Ovary (tissue), 10 donors: ENCODE measurements at places on chromosomes 3 and 15. TPM values are rescaled to one million over a fixed set of nuclear protein-coding genes. Genes with fewer than 3 reads are reported as not detected.
A peak's percentile ranks its signal among the peaks of the same experiment; 100 is the strongest.

DNA sequence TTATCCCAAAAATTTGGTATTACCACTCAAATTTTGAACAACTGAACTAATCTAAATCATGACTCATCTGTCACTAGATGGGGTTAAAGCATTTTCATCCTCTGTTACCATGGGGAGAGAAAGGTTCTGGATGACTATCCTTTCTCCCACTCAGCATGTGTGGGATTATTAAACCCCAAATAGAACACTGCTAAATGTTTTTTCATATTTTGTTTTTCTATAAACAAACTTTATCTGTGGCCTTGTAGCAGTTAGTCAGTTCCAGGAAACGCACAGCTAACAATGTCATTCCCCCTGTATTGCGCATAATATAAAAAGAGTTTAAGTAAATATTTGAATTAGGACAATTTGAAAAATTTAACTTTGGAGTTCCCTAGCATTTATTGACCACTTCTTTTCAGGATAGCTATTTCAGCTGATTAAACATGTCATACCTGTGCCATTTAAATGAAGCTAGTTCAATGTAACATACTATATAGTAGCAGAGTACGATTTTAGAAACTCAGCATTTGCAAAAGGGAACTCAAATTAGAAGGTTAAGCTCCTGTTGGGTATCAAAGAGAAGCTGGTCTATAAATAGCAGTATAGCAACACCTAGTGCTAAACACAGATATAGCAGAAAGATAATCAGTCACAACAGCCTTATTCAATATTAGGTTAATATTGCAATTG lies 9.2 kb upstream of the TMEM212 start:
- no peaks in the 10 kb centered on the region for H3K36me3 ChIP-seq
- no peak for DNase-seq
- H3K27ac ChIP-seq = peak overlapping the region; percentile 6
- no peaks in the 10 kb centered on the region for H3K27me3 ChIP-seq
- H3K4me3 ChIP-seq = no peak overlapping the region

GRCh38 chr3:45355351-45355750 lies 33.0 kb upstream of the LARS2 start:
- H3K27me3 ChIP-seq = no peaks in the 10 kb centered on the region
- no peak overlapping the region for H3K27ac ChIP-seq
- no peak overlapping the region for H3K4me3 ChIP-seq
- H3K36me3 ChIP-seq = no peaks in the 10 kb centered on the region

- no peaks in the 10 kb centered on the region for H3K4me1 ChIP-seq
- H3K27me3 ChIP-seq = no peaks in the 10 kb centered on the region
- no peaks in the 10 kb centered on the region for H3K36me3 ChIP-seq
- H3K27ac ChIP-seq = no peak overlapping the region
- H3K4me3 ChIP-seq = no peak overlapping the region
- DNase-seq = no peak
Measured at GRCh38 chr15:80052597-80053304, 6.7 kb upstream of the ZFAND6 start.

DNA sequence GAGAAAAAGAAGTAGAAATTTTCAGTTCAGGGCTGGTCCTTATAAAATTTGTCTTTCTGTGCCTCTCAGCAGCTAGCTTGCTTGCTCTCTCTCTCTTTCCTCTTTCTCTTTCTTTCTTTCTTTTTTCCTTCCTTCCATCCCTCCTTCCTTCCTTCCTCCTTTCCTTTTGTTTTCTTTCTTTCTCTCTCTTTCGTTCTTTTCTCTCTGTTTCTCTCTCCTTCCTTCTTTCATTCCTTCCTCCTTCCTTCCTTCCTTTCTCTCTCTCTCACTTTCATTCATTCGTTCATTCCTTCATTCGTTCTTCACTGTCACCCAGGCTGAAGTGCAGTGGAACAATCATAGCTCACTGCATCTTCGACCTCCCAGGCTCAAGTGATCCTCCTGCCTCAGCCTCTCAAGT lies 69.3 kb upstream of the CPOX start:
- H3K4me3 ChIP-seq = no peak overlapping the region
- no peaks in the 10 kb centered on the region for H3K4me1 ChIP-seq
- H3K36me3 ChIP-seq = no peaks in the 10 kb centered on the region
- H3K27me3 ChIP-seq = no peaks in the 10 kb centered on the region
- DNase-seq = no peak
- no peak overlapping the region for H3K27ac ChIP-seq

DNA sequence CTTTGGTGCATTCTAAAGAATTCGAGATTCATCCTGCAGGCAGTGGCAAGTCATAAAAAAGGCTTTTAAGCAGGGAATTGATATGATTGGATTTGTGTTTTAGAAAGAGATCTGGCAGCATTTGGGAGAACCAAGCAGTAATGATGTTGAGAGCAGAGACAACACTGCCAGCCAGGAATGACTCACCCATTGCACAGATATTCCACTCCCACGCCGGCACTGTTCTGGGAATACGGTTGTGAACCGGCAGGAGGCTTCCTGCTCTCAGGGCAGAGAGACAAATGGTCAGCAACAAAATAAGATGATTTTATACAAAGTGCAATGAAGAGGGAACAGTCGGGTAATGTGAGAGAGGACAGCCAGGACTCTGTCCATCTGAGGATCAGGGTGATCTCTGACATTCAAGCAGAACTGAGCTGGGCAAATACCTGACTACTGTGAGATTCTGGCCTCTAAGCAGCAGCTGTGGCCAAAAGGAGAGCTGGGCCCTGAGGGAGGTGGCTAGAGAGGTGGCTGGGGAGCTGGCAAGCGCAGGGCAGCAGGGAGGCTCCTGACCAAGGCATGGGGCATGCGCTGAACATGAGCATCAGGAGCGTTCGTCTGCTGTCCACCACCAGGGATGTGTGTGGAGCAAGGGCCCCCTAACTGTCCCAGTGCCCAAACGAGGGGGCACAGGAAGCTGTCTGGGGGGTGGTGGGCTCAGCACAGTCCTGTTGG lies 56.1 kb upstream of the PLXNA1 start:
- H3K4me1 ChIP-seq = peaks cover 7% of the 10 kb centered on the region
- DNase-seq = peak; percentile 80
- H3K27ac ChIP-seq = no peak overlapping the region
- H3K4me3 ChIP-seq = no peak overlapping the region

- H3K4me3 ChIP-seq = no peak overlapping the region
- H3K27ac ChIP-seq = peak overlapping the region; percentile 68
- H3K27me3 ChIP-seq = no peaks in the 10 kb centered on the region
- peaks cover 9% of the 10 kb centered on the region for H3K4me1 ChIP-seq
- no peak for DNase-seq
- H3K36me3 ChIP-seq = no peaks in the 10 kb centered on the region
Measured at GRCh38 chr3:124781476-124782376, 51.5 kb downstream of the UMPS start.

- H3K27ac ChIP-seq = peak overlapping the region; percentile 65
- no peak for DNase-seq
Measured at GRCh38 chr15:49901996-49902684, 216.9 kb downstream of the ATP8B4 start.

DNA sequence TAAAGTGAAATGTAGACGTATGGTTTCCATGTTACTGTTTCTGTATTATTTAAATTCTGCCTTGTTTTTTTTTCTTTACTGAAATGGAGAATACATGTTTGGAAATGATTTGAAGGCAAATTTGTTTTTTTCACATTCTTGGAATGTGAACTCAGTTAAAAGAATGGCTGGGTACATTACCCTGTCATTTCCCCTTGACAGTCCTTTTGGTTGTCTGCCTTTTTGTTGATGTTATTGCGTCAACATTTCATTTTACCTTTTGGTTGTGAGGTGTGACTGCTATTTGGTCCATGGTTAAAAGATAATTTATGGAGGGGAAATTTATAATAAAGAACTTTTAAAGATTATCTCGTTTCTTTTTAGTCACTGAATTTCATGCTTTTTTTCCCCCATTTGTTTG lies 3.2 kb upstream of the GPR171 start:
- no peak overlapping the region for H3K4me3 ChIP-seq
- no peaks in the 10 kb centered on the region for H3K27me3 ChIP-seq
- no peak for DNase-seq
- H3K27ac ChIP-seq = no peak overlapping the region
- H3K36me3 ChIP-seq = no peaks in the 10 kb centered on the region

DNA sequence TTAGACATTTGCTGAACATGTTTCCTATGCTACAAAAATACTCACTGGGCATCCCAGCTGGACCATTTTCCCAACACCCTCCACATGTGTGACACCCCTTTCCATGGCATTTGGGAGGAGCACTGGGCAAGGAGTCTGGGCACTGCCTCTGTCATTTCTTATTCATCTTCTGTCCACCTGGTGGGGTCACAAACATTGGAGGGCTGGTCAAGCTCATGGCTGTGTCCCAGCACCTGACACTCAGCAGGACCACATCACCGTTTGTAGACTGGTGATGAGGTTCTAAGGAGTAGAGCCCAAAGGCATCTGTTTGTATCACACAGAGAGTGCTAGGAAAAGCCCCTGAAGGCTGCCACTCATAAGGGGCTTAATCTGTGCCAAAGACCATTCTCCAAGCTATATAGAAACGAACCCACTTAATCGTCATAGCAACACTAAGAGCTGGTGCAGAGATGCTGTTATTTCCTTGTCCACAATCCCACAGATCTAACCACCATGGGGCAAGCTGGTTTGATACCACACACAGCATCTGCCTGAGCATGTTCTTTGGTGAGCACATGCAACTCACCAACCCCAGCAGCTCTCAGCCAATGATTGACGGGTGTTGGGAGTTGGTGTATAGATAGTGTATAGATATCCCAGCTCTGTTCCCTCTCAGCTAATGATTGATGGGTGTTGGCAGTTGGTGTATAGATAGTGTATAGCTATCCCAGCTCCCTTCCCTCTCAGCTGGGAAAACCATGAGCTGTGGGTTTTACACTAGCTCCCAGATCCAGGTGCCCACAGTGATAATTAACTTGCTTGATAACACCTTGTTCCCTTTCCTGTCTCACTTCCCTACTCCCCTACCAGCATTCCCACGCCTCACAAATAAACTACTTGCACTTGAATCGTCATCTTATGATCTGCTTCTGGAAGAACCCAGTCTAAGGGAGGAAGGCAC lies 42.7 kb upstream of the ATP2B2 start:
- no peaks in the 10 kb centered on the region for H3K4me1 ChIP-seq
- no peak overlapping the region for H3K4me3 ChIP-seq
- no peaks in the 10 kb centered on the region for H3K27me3 ChIP-seq
- H3K36me3 ChIP-seq = no peaks in the 10 kb centered on the region

DNA sequence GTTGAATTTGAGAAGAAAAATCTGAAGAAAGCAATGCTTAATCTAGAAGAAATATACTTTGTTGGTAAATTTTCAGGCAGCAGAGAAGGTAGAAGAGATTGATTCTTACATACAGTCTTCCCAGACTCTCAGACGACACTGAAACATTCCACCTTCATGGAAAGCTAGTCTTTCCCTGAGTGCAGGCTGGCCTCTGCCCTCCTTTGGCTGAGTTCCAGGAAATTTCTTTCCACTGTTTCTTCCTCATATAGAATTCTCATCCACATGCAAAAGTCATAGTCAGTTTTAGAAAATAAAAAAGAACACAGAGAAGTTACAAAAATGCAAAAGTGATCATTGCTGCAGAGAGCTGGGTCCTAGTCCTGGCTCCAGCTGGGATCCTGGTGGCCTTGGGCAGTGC lies 142.5 kb upstream of the PRR23C start:
- H3K4me3 ChIP-seq = no peak overlapping the region
- peaks cover 20% of the 10 kb centered on the region for H3K4me1 ChIP-seq
- no peak overlapping the region for H3K27ac ChIP-seq
- H3K36me3 ChIP-seq = no peaks in the 10 kb centered on the region

- no peak overlapping the region for H3K27ac ChIP-seq
- H3K36me3 ChIP-seq = no peaks in the 10 kb centered on the region
- no peak overlapping the region for H3K4me3 ChIP-seq
- H3K4me1 ChIP-seq = no peaks in the 10 kb centered on the region
Measured at GRCh38 chr3:34374521-34374920, 576.1 kb downstream of the PDCD6IP start.

DNA sequence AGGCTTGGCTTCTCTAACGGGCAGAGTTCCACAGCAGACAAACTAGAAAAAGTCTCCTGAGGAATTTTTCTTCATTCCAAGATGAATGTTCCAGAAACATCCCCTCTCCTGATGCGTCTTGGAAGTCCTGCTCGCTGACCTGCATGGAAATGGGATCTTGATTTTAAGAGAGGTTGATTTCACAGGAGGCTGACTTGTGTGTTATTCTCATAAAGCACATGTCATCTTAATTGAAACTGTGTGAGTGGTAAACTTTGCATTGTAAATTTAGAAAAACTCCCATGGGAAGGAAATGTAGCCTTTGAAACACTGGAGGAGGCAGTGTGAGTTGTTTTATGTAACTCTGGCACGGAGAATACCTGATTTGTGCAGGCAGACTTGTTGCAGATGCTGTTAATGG lies 337.8 kb upstream of the NR2E3 start:
- H3K36me3 ChIP-seq = no peaks in the 10 kb centered on the region
- no peaks in the 10 kb centered on the region for H3K27me3 ChIP-seq
- no peak overlapping the region for H3K27ac ChIP-seq
- no peaks in the 10 kb centered on the region for H3K4me1 ChIP-seq

- H3K4me3 ChIP-seq = no peak overlapping the region
- H3K27ac ChIP-seq = no peak overlapping the region
- no peaks in the 10 kb centered on the region for H3K27me3 ChIP-seq
- DNase-seq = no peak
- H3K36me3 ChIP-seq = no peaks in the 10 kb centered on the region
Measured at GRCh38 chr3:1147326-1147725, 54.5 kb downstream of the CNTN6 start.

DNA sequence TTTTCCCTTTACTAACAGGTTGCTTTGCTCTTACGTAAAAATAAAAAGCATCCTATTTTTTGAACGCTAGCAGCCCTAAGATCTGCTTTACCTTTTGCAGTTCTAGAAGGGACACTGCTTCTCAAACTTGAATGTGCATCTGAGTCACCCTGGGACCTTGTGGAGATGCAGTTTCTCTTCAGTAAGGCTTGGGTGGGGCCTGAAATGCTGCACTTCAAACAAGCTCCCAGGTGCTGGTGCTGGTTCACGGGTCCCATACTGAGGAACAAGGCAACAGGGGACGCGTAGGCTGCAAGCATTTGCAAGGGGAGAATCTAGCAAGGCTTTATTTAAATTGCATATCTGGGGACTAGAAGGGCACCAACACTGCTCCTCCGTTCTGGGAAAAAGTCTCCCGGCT lies 30.0 kb downstream of the MB21D2 start:
- no peak for DNase-seq
- no peaks in the 10 kb centered on the region for H3K36me3 ChIP-seq
- no peaks in the 10 kb centered on the region for H3K27me3 ChIP-seq
- no peak overlapping the region for H3K27ac ChIP-seq

GRCh38 chr3:99662838-99663570 lies 24.6 kb downstream of the COL8A1 start:
- H3K4me3 ChIP-seq = no peak overlapping the region
- no peaks in the 10 kb centered on the region for H3K4me1 ChIP-seq
- no peaks in the 10 kb centered on the region for H3K36me3 ChIP-seq
- no peak overlapping the region for H3K27ac ChIP-seq

Gene CX3CR1
- 3.4 TPM for total RNA-seq

Gene UBAP1L
- 8.7 TPM for total RNA-seq

Gene DAZL
- total RNA-seq = not detected

Gene MOBP
- 0.08 TPM for total RNA-seq

Gene CACNA1D
- 5.3 TPM for total RNA-seq

Gene PIGB
- total RNA-seq = 7.8 TPM

Gene CCDC80
- 37.2 TPM for total RNA-seq

Gene RPP25
- total RNA-seq = 38.4 TPM

Gene RTP1
- not detected for total RNA-seq

Gene CFAP44
- 7.2 TPM for total RNA-seq

Gene PLA2G4B
- total RNA-seq = 12.8 TPM
